ENCODE measurements at places on chromosomes 6 and 20. TPM values are rescaled to one million over a fixed set of nuclear protein-coding genes. Genes with fewer than 3 reads are reported as not detected.

EPPIN gene
- total RNA-seq: not detected

PI3 gene
- total RNA-seq: not detected

TAGAP gene
- not detected for total RNA-seq

ADGRF1 gene
- total RNA-seq: not detected

SLC22A3 gene
- total RNA-seq: 0.74 TPM
